CMK (cell line): ENCODE measurements at places on chromosomes 5 and 9.

GRCh38 chr9:122848256-122848943, 20.0 kb upstream of the PDCL start:
- DNase-seq = no peak

DNA sequence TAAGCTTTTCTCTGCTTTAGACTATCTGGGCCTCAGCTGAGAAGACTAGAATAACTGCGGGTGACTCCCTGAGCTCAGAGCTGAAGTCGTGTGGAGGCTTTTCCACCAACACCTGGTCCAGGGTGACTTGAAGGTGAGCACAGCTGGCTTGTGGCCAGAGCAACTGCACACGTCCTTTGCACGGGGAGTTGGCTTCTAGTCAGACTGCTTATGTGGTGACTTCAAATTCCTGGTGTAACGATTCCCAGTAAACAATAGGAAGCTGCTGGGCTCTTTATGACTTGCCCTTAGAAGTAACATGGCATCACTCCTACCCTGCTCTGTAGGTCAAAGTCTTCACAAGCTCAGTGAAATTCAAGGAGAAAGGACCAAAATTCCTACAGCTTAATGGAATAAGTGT, 800.6 kb upstream of the CDH6 start:
- no peak for DNase-seq

DNA sequence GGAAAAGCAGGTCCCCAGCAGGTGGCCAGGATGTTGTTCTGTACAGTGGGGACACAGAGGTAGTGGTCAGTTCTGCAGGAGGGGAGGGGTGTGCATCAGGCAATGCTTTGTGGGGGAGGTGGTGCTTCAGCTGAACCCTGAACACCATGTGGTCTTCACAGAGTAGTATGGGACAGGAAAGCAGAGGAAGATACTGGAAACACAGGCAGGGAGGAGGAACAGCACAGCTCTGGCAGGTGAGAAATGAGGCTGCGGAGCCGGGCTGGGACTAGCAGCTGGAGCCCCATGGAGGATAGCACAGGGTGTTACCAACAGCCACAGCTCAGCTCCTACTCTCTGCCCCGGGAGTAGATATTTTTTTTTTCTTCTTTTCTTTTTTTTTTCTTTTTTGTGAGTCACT, 161.5 kb downstream of the ENTREP1 start:
- DNase-seq = no peak

DNA sequence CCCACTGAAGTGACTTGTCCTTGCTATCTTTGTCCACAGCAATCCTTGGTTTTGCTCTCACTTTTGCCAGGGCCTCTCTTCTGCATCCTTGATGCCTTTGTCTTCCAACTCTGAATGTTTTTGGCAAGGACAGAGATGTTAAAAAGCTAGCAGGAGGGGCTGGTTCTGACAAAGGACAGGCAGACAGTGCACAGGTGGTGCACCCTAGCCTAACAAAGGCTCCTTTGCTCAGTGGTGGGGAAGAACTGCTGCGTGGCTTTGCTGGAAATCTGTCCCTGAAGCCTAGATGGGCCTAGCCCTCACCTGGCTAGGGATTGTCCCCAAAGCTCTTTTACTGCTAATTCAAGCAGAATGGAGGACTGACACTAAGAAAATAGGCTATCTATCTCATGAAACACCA, 233.5 kb downstream of the MAN2A1 start:
- no peak for DNase-seq

DNA sequence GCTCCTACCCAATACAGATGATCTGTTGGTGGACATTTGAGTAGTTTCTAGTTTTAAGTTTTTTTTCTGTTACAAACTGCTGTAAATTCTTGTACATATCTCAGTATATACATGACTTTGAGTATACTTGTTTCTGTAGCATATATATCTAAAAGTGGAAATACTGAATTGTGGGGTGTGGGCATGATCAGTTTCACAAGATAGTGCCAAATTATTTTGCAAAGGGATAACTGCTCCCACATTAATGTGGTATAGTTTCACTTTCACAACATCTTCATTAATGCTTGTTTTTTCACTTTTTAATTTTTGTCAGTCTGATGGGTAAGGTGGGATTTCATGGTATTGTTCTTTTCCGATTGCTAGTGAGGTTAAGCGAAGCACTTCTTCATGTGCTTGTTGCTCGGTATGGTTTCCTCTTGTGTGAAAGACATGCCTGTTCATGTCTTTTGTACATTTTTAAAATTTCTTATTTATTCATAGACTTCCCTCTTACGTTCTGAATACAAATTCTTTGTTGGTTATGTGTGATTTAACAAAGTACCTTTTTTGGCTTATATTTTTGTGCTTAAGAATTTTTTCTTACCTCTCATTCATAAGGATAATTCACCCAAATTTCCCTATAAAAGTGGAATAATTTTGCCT, 103.5 kb downstream of the CDC42SE2 start:
- DNase-seq = no peak

GRCh38 chr5:157162919-157163510, 3.0 kb downstream of the GARIN3 start:
- DNase-seq = no peak

GRCh38 chr9:135552698-135553171, 6.8 kb downstream of the OBP2A start:
- DNase-seq = no peak

DNA sequence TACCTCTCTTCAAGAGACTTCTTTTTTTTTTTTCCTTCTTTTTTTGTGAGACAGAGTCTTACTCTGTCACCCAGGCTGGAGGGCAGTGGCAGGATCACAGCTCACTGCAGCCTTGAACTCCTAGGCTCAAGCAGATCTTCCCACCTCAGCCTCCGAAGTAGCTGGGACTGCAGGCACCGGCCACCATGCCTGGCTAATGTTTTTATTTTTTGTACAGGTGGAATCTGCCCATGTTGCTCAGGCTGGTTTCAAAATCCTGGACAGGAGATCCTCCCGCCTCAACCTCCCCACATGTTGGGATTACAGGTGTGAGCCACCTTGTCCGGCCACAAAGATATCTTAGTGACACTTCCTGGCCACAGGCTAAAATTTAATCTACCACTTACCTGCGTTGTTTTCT, 42.9 kb upstream of the F2RL1 start:
- no peak for DNase-seq

DNA sequence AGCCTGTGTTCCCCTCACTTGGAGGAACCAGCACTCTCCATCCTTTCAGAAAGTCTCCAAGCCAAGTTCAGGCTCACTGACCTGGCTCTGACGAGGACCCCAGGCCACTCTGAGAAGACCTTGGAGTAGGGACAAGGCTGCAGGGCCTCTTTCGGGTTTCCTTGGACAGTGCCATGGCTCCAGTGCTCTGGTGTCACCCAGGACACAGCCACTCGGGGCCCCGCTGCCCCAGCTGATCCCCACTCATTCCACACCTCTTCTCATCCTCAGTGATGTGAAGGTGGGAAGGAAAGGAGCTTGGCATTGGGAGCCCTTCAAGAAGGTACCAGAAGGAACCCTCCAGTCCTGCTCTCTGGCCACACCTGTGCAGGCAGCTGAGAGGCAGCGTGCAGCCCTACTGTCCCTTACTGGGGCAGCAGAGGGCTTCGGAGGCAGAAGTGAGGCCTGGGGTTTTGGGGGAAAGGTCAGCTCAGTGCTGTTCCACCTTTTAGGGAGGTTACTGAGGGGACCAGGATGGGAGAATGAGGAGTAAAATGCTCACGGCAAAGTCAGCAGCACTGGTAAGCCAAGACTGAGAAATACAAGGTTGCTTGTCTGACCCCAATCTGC, 4.7 kb upstream of the NUP214 start:
- DNase-seq = no peak

DNA sequence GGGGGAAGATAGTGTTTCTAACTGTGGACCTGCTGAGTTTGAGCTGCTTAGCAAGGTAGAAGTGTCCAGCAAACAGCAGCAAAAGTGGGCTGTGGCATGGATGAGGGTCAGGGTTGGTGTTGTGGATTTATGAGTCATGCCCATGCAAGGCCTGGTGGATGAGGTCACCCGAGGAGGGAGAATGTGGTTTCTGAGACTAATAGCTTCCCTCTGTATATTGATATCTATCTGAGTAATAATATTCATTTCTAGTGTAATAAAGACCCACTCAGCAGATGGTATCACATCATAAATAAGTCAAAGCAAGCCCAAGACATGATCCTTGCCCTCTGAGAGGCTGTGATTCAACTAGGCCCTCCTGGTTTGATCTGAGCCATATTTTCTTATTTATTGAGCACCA, 597.8 kb upstream of the CLINT1 start:
- DNase-seq = no peak

DNA sequence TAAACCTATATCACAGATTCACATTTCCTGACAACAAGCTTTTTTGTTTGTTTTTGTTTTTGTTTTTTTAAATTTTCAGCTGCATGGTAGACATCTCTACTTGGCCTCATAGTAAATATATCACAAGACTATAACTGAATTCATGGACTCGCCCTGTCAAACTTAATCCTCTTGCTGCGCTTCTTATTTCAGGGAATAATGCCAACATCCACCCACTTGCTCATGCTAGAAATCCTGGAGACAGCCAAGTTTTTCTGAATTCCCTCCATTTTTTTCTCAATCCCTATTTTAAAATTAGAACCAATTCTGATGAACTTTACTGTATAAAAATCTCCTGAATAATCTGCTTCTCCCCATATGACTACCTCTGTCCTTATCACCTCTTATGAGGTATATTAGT, 283.6 kb upstream of the RPS23 start:
- DNase-seq = no peak

DNA sequence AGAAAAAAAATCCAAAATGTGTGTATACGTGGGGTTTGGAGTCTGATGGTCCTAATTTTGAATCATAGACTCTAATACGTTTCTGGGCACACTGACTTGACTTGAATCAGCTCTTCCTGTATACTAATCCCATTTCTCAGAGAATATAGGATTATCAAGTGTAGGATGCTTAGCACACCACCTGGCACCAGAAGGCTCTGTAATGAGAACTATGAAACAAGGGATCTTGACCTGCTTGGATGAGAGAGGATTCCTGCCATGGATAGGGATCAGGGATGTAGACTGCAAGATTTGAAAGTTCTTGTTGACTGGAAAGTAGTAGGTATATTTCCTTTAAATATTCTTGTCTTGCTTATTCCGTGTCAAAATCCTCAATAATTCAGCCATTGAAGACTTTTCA, 7.8 kb downstream of the HSPA4 start:
- DNase-seq = no peak

GRCh38 chr9:37032713-37033112, 1.4 kb downstream of the PAX5 start:
- DNase-seq = no peak

GRCh38 chr5:157248821-157249470, 17.0 kb upstream of the CYFIP2 start:
- no peak for DNase-seq

GRCh38 chr5:33237471-33237870, 203.3 kb upstream of the TARS1 start:
- DNase-seq = no peak

DNA sequence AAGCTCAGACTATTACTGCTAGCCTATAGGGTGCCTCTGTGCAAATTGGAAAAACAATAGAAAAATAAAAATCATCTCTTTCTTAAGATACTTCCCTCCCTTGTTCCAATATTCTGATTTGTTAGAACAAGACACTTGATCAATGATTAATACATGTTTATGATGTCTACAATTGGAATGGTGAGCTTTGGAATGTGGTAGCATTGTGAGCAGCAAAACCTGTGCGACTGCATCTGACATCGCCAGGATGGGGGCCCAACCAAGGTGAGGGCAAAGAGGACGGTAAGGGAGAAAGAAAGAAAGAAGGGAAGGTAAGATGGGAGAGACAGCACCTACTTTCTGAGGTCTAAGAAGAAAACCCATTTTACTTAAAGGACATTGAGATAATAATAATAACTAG, 183.0 kb upstream of the TRIM32 start:
- no peak for DNase-seq

DNA sequence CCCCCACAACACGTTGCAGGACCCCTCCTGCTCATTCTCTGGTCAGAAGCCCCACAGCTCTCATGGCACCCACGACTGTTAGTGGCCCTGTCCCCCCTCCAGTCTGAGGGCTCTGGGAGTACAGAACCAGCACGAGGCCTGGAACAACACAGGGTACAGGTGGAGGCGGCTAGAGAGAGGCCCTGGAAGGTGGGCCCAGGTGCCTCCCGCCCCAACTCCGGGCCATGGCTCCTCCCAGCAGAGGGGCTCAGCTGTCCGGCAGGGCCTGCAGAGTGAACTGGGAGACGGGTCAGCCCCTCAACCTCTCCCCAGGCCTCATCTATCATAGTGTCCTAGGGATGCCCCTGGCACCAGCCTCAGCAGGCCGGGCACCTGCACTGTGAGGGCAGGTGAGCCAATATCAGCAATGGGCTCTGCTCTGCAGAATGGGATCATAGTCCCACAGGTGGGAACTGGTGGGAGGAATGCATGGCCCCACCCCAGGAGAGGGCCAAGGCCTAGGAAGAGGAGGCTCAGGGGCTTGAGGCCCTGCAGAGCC, 58.6 kb downstream of the BARX1 start:
- DNase-seq = no peak

DNA sequence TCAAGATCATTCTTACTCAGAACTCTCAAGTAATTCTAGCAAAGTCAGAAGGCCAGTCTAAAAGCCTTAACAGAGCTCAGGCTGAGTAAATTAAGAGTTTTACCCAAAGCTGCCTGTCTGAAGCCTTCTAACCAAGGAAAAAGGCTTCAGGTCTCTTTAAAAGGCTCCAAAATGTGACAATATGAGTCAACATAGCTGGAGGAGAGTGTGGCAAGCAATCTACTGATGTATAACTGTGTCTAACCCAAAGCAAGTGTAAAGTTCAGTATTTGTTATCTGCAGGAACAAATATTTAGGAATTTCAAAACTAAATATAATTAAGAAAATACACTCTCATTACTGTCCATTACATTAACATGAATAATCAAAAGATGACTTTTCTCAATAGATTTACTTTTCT, 11.0 kb downstream of the ZBTB5 start:
- no peak for DNase-seq

DNA sequence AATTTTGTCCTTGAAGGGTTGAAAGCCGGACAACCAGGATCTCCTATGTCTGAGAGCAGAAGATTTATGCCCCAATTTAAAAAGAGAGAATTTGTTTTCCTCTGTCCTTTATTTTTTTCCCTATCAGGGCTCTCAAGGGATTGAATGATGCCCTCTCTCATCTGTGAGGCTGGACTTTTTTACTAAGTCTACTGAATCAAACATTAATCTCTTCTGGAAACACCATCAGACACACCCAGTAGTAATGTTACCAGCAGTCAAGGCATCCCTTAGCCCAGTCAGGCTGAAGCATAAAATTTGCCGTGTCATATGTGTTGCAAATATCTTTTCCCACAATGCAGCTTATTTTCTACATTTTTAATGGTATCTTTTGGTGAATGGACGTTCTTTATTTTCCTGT, 1497.9 kb downstream of the MAT2B start:
- no peak for DNase-seq

DNA sequence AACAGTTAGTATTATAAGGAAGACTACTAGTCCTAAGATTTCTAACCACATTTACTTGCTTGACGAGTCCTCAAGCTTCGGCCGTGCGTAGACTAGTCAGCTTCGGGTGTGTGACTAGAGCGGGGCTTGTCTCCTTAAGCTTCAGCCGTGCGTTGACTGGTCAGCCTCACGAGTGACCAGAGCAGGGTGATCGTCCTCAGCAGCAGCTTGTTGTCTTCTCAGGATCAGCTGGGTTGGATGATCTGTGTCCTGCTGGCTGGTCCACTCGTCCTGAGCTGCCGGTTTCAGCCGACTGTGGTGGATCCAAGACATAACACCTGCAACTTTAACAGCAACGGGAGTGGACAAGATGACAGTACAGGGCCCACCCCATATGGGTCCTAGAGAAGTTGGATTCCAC, 16.7 kb downstream of the CEL start:
- DNase-seq = no peak

GRCh38 chr9:68505681-68506409, 34.8 kb downstream of the TMEM252 start:
- no peak for DNase-seq

GRCh38 chr5:102971676-102972293, 148.2 kb downstream of the GIN1 start:
- no peak for DNase-seq
